ENCODE measurements at places on chromosomes 6 and 20. TPM values are rescaled to one million over a fixed set of nuclear protein-coding genes. Genes with fewer than 3 reads are reported as not detected.

GRCh38 chr6:137162692-137163306 is 10.6 kb downstream of the IL22RA2 start:
- DNase-seq: no peak

- DNase-seq: no peak
These were observed 90.3 kb downstream of the ASXL1 start for GRCh38 chr20:32448306-32449056.

DNA sequence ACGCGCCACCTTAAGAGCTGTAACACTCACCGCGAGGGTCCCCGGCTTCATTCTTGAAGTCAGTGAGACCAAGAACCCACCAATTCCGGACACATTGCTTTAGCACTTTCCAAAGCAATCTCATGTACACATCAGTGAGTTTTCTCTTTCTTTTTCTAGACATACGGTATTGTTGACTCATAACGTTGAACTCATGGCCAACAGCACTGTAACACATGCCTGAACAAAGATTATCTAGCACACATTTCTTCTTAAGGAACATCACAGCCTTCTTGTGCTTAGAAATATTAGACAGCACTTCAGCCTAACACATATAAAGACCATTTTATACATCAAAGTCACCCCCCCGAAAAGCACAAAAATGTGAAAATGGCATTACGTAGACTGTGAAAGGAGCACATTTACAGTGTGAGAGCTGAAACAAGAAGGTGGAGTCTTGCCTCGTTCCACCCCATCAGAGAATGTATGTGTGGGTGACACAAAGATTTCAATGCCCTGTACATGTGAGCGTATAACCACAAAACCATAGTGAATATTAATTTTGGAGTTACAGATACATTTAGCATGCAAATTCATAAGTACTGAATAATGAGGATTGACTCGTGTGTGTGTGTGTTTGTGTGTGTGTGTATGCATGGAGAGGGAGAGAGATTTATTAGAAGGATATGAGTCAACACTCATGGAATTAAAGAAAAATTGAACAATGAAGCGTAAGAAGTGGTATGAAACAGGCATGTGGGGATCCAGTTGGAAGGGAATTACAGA is 134.1 kb downstream of the FAM83B start:
- no peak for DNase-seq

DNA sequence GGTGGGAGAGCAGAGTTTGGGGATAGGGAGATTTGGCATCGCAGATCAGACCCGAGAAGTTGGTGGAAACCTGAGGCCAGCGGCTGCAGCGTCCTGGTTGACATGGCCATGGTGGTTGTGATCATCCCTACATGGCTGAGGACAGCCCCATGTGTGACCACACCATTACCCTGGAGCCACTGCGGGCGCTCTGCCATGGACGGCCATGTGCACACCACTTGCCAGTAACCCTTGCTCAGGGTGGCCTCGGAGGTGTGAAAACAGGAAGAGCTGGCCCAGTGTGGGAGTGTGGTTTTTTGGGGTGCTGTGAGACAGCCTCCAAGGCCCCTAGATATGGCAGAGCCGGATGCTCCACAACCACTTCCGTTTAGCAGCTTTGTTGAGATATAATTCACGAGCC is 64.4 kb downstream of the TMEM242 start:
- DNase-seq: no peak

- no peak for DNase-seq
These were observed 45.1 kb downstream of the NOL4L start for GRCh38 chr20:32539817-32540675.

DNA sequence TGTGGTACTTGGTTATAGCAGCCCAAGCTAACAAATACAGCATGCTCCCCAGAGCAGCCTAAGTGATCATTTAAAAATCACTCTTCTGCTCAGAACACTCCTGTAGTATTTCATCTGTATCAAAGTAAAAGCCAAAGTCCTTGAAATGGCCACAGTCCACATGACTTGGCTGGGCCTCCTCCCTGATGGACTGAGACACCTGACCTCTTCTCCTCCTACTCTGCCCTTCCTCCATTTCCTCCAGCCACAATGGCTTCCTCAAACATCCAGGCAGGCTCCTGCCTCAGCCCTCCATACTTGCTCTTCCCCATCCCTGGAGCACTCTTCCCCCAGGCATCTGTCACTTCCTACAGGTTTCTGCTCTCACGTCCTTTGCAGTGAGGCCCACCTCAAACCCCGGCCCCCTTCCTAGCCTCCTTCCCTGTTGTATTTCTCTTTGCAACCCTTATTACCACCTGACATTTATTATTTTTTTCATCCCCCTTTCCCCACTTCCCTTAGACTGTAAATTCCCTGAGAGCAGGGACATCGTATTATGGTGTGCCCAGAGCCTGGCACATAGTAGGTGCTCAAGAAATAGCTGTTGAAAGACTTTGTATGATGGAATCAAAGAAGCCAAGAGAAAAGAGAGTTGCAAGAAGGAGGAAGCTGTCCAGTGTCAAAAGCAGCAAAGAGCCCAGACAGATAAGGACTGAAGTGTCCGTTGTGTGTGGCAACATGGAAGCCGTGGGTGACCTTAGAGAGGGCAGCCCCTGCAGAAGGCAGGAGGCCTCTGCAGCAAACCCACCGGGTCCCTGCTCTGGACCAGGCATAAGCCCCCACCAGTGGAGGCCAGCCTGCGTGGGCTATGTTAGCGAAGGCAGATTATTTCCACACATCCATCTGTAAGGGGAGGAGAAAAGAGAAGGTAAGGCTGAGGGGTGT is 87.5 kb downstream of the TRERF1 start:
- no peak for DNase-seq

DNA sequence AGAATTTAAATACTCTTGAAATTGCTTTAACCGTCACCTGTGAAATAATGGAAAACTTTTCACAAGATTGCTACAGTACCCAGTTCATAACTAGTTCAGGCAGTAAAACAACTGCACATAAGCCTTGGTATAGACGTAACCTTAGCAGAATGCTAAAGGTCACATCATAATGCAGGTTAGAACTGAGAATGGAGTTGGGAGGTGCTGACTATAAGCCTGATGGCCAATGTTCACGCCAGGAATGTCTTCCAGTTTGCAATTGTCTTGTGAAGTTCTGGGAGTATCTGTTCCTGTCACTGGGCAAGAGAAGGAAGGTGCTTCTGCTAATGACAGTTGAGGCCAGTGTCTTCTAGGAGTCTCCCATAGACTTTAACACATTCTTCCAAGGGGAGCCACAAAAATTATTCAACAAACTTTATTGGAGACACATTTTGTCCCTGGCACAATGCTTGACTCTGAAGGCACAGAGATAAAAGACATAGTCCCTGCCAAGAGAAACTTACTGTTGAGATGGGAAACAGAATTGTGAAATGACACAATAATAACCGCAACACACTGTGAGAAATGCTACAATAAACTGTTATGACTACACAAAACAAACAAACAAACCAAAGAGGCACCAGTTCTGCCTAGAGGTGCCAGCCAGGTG is 24.6 kb upstream of the CEP162 start:
- no peak for DNase-seq

SNAI1 gene
- total RNA-seq: 0.98 TPM

DNA sequence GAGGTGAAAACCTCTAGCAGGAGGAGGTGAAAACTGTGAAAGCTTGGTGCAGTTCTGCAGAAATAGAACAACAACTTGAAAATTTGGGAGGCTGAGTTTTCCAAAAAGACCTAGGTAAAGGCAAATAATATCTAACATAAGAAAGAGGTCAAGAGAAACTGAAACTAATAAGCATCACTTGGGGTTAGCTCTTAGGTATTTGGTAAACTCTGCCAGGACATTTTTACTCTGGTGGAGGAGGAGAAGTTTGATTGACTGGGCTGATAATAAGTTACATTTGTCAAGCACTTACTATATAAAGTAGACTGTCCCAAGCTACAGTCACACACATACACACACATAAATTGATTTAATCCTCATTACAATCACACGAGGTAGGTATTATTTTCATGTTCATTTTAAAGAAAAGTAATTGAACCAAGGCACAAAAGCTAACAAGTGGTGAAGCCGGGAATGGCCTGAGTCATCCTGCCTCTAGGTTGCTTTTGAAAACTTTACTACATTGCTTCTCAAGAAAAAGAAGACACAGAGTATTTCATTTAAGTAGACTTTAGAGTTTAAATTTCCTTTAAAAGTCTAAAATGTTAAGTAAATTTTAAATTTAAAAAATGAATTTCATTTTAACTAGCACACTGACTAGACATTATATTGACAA is 275.5 kb downstream of the PTPRK start:
- DNase-seq: no peak

PROKR2 gene
- not detected for total RNA-seq

- DNase-seq: no peak
These were observed 18.7 kb downstream of the BTN3A1 start for GRCh38 chr6:26420688-26421171.

GRCh38 chr20:22626496-22626895 is 42.1 kb upstream of the FOXA2 start:
- DNase-seq: no peak

DNA sequence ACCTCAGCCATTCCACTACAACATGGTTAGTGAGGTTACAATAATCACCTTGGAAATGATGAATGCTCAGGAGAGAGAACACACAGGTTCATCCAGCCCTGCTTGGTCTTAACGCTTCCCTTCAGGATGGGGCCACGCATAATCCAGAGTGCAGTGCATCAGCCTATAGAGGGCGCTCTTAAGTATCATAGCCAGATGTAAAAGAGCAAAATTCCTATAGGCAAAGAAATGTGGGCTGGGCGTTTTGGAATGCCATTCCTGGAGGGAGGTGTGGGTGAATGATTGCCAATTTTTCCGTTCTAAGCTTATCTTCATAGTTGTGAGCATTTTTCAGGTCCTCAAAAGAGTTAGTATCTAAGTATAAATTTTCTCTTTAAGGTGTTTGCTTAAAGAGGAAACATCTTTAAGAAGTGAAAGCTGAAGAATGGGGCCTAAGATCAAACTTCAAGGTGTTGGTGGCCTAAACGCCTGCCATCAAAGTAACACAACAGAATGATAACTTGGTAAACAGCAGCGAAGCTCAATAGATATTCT is 1.8 kb downstream of the RIPOR2 start:
- DNase-seq: no peak

GRCh38 chr6:33597551-33598322 is 17.7 kb upstream of the BAK1 start:
- peak; percentile 74 for DNase-seq

DEF6 gene
- total RNA-seq: 1.3 TPM

PPP1R3G gene
- total RNA-seq: 5.8 TPM

MRAP2 gene
- total RNA-seq: 0.28 TPM

GRCh38 chr20:44477151-44477550 is 1.5 kb downstream of the TTPAL start:
- no peak for DNase-seq

GRCh38 chr20:49823152-49823847 is 10.7 kb downstream of the SLC9A8 start:
- no peak for DNase-seq

CFAP206 gene
- total RNA-seq: 0.40 TPM

- no peak for DNase-seq
These were observed 107.4 kb downstream of the SULF2 start for GRCh38 chr20:47677635-47678453.

DNA sequence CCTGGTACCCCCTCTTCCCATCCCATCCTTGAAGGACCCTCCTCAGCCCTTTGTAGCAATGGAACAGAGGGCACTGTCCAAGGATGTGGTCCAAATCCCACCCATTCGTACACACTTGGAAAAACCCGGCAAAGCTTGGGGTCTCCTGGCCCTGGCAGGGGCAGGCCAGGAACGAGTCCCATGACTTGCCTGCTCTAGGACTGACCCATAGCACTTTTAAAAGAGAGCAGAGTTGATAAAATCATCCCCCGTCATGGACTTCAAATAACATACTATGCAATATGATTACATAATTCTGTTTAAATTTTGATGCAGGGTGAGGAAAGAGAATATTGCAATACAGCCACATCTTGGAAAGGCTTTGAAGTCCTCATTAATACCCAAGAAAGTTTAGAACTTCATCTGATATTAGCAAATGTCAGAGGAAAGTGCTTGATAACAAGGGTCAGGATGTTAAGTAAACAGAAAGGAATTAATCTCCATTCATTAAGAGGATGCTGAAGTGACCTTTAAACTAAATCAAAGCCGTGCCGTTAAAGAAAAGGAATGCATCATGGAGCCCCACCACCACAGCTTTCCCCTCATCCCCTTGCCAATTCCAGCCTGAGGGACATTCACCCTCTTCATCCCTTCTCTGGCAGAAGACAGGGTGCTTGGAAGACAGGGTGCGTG is 60.7 kb upstream of the NXT1 start:
- no peak for DNase-seq

DNA sequence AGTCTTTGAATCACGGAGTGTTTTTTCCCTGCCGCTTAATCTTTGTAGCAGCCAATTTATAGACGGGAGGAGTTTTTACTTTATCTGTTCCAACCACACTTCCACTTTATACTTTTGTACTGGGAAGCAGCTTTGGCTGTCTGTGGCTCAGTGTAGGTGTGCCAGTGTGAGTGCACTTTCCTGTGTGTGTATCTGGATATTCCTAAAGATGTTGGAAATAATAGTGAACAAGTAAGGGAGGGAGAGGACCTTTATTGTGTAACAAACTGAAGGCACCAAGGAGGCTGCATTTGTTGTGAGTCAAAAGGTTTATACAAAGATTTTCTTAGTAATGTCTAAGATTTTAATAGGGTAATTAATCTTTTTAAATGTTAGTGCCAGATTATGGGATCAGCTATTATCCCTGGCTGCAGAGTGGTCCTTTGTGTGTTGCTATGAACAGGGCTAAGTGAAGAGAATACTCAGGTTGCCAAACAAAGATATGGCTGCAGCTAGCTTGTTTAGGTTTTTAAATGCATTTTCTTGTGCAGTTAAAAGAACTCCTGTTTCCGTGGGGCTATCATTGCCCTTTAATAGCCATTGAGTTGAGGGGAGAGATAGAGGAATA is 226.3 kb downstream of the RNF144B start:
- no peak for DNase-seq

DNA sequence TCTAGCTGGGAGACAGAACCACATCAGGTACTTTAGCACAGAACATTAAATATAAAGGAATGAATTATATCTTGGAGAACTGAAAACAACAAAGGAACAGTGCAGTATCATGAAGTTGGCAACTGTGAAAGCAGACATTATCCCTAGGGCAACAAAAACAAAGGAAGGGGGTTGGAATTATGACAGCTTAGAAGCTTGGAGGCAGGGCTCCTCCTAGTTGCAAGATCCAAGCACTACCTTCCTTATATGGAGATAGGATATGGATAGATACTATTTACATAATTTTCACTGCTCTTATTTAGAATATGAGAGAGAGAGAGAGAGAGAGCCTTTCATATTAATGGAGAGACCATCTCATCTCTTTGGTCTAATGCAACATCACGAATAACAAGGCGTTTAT is 27.0 kb downstream of the TMEM14A start:
- DNase-seq: no peak

GRCh38 chr6:125955973-125956372 is 597 bp upstream of the HINT3 start:
- DNase-seq: no peak

DNA sequence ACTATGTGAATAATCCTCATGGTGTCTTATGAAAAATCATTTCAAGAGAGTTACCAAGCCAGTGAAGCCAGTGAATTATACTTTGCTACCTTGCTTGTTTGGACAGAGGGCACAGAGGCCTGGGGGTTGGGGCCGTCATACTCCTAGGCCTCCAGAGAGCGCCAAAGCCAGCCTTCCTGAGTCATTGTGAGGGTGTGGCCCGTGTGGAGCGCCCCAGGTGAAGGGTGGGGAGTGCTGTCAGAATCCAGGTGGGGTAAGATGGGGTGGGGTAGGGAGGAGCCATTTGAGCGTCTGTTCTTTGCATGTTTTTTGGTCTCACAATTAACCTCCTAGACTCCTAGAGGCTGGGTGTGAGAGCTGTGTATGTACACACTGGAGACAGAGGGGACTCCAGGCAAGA is 71.1 kb downstream of the PERP start:
- no peak for DNase-seq

RALGAPB gene
- 25.9 TPM for total RNA-seq

Measured in heart left ventricle (tissue), 16 donors.